Neuronal stem cell (in vitro differentiated cells): ENCODE measurements at places on chromosomes 4 and X.

GRCh38 chr4:17027495-17027894 is 129.1 kb upstream of the LDB2 start:
- DNase-seq, result no peak

GRCh38 chr4:135927651-135928050 is 1604.6 kb downstream of the PCDH18 start:
- DNase-seq, result no peak

GRCh38 chr4:52560844-52561280 is 98.2 kb downstream of the USP46 start:
- no peak for DNase-seq

GRCh38 chr4:42895452-42895851 is 2.9 kb downstream of the GRXCR1 start:
- no peak for DNase-seq

- no peak for DNase-seq
Measured at GRCh38 chr4:126599746-126600145, 1033.0 kb upstream of the INTU start.

DNA sequence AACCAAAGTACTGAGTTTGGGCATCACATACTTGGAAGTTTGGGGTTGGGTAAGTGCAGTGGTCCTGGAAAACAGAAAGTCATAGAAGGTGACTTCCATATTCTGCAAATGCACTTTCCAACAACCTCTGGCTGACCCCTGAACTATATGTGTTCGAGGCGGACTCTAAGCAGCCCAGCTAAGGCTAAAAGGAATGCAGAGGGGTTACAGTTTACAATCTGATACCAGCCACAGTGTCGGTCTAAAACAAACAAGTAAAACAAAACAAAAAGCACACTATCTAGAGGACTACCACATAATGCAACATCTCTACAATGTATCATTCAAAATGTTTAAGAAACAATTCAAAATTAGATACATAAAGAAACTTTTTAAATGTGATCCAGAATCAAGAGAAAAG is 185.6 kb downstream of the ADAMTS3 start:
- no peak for DNase-seq

- no peak for DNase-seq
Measured at GRCh38 chrX:108221301-108221864, 129.8 kb downstream of the ATG4A start.

DNA sequence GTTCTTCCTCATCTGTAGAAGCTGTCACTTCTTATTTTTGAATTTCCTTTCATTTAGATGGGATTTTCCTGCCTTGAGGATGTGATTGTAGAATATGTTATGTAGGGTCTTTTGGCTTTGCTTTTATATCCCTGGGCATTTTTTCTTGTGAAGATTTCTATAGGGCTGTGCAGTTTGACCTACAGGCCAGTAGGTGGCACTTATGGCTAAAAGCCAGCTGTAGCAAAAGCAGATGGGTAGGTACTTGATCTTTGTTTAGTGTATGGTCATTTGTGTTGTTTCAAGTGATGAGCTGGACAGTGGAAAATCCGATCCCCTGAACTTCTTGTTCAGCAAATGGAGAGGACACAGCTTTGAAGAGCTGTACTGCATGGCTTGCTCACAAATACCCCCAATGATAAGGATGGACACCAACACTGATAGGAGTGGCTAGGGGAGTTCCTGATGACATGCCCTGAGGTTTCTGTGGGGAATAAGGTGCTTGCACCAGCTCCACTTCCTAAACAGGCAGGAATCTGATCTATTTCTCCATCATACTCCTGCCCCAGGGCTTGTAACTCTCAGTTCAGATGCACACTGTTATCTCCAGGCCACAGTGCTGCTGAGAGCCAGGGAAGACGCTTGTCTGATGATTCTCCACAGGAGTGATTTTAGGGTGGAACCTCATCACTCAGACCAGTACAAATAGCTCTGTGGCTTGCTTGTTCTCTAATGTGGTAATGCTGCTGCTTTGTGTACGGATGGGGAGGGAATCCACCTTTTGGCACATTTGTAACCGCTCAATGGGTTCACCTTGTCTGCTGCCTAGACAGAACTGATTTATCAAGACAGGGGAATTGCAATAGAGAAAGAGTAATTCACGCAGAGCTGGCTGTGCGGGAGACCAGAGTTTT is 417.1 kb upstream of the MAGEB16 start:
- DNase-seq, result no peak

GRCh38 chr4:1360423-1361283 is 13.6 kb downstream of the UVSSA start:
- no peak for DNase-seq
